ENCODE measurements at places on chromosomes 4 and X. TPM values are rescaled to one million over a fixed set of nuclear protein-coding genes. Genes with fewer than 3 reads are reported as not detected.

DNA sequence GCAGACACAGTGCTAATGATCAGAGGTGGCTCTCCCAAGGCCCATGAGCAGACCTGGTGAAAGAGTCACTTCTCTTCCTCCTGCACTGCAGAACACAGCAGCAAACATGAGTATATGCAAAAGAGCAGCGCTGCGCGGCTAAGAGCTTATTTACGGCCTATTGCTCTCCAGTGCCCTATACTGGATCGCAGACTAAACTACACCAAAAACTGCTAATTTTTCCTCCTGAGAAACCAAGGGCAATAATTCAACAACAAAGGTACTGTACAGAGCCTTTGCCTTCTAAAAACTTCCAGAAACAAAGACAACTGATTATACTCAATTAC lies 702.5 kb downstream of the ARAP2 start:
- no peaks in the 10 kb centered on the region for H3K27me3 ChIP-seq
- H3K36me3 ChIP-seq, result no peaks in the 10 kb centered on the region
- no peak for DNase-seq
- no peak overlapping the region for H3K4me3 ChIP-seq
- H3K27ac ChIP-seq, result no peak overlapping the region

- no peaks in the 10 kb centered on the region for H3K27me3 ChIP-seq
- H3K27ac ChIP-seq, result no peak overlapping the region
- no peak for DNase-seq
- H3K4me1 ChIP-seq, result no peaks in the 10 kb centered on the region
- H3K4me3 ChIP-seq, result no peak overlapping the region
Observed at GRCh38 chrX:132401935-132402334, 86.9 kb downstream of the MBNL3 start.

GRCh38 chr4:7843831-7844593 lies 95.6 kb downstream of the AFAP1 start:
- H3K4me3 ChIP-seq, result no peak overlapping the region
- no peaks in the 10 kb centered on the region for H3K27me3 ChIP-seq
- peaks cover 16% of the 10 kb centered on the region for H3K36me3 ChIP-seq
- peak overlapping the region; percentile 83 for H3K27ac ChIP-seq
- peaks cover 57% of the 10 kb centered on the region for H3K4me1 ChIP-seq

DNA sequence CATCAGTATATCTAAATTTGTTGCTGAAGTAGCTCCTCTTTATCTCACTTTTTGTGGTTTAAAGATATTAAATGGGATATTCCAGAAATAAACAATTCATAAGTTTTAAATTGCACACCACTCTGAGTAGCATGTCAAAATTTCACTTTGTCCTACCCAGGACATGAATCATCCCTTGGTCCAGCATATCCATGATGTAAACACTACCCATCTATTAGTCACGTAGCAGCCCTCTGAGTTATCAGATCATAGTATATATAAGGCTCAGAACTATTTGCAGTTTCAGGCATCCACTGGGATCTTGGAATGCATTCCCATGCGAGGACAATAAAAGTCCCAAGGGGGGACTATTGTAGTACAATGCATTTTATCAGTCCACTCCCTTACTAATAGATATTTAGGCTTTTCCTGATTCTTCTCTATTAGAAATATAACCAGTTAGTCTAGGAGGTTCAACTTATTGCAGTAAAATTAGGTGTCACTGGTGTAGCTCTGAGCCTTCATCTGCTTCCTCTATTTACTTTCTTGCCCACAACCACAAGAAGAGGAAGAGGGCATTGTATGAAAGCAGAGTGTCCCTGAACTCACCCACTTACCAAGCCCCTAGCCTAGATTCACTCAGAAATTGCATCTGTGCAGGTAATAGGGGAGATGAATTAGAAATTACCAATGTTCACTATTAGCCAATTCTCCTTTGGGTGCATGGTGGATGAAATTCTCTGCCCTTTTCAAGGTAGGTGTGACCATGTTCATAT lies 409.8 kb upstream of the GALNT7 start:
- DNase-seq, result peak; percentile 28
- H3K4me1 ChIP-seq, result no peaks in the 10 kb centered on the region
- H3K36me3 ChIP-seq, result no peaks in the 10 kb centered on the region
- H3K27me3 ChIP-seq, result no peaks in the 10 kb centered on the region
- no peak overlapping the region for H3K4me3 ChIP-seq

Gene CNGA1
- 0.23 TPM for total RNA-seq

DNA sequence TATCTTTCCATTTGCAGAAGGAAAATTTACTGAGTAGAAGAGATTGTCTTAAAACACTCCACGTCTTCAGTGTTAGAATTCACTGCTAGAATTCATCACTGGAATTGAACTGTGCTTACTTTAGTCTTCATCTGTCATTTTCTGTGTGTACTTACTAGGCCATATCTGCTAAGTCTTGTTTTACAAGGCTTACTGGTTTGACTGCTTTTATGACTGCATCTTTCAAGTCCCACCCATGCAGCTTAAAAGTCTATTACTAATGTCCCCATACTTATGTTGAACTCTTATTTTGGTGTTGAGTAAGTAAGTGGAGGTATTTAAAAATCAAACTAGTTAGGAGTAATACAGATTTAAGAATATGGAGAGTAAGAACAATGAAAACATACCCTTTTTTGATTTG lies 14.6 kb downstream of the CLCN3 start:
- no peaks in the 10 kb centered on the region for H3K4me1 ChIP-seq
- H3K4me3 ChIP-seq, result no peak overlapping the region
- no peaks in the 10 kb centered on the region for H3K27me3 ChIP-seq
- no peak overlapping the region for H3K27ac ChIP-seq
- DNase-seq, result no peak

DNA sequence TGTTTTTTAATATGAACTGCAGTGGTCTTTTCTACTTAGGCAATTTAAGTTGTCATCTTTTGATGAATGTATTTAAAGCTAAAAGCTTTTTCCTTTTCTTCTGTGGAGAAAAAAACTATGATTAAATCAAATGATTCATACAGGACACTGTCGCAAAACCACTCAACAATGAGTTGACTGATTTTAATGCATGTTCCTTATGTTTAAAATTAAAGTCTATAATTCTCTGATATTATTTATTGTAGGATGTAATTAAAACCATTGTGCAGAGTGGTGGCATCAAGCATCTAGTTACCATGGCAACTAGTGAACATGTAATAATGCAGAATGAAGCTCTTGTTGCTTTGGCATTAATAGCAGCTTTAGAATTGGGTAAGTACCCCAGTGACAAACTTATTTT lies 172.5 kb downstream of the RAP1GDS1 start:
- no peaks in the 10 kb centered on the region for H3K4me1 ChIP-seq
- DNase-seq, result no peak
- H3K36me3 ChIP-seq, result no peaks in the 10 kb centered on the region
- no peak overlapping the region for H3K4me3 ChIP-seq
- no peaks in the 10 kb centered on the region for H3K27me3 ChIP-seq

DNA sequence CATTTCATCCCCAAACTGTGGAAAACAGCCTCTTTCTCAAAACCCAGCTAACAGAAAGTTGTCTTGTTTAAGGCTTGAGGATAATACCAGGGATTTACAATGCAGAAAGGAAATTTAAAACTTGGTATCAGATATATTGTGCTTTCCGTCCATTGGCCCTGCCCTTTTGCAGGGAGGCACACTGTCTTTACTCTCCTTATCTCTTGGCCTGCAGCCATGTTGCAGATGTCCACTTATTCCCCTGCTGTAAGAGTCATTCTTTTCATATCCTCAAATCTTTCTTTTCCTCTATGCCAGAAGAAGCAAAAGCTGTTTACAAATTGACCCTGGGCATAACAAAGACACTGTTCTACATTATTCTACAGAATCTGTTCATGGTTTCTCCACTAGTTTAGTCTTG lies 75.6 kb upstream of the DYNLT3 start:
- no peak overlapping the region for H3K27ac ChIP-seq
- DNase-seq, result no peak
- H3K4me1 ChIP-seq, result no peaks in the 10 kb centered on the region
- H3K36me3 ChIP-seq, result no peaks in the 10 kb centered on the region
- H3K4me3 ChIP-seq, result no peak overlapping the region

GRCh38 chrX:119573840-119574393 lies 446 bp upstream of the UBE2A start:
- peaks cover 6% of the 10 kb centered on the region for H3K36me3 ChIP-seq
- H3K27me3 ChIP-seq, result no peaks in the 10 kb centered on the region
- H3K4me1 ChIP-seq, result peaks cover 13% of the 10 kb centered on the region
- no peak for DNase-seq
- H3K27ac ChIP-seq, result peak overlapping the region; percentile 88

GRCh38 chr4:106019771-106020170 lies 124.5 kb downstream of the NPNT start:
- no peaks in the 10 kb centered on the region for H3K36me3 ChIP-seq
- H3K4me3 ChIP-seq, result no peak overlapping the region
- no peaks in the 10 kb centered on the region for H3K27me3 ChIP-seq

DNA sequence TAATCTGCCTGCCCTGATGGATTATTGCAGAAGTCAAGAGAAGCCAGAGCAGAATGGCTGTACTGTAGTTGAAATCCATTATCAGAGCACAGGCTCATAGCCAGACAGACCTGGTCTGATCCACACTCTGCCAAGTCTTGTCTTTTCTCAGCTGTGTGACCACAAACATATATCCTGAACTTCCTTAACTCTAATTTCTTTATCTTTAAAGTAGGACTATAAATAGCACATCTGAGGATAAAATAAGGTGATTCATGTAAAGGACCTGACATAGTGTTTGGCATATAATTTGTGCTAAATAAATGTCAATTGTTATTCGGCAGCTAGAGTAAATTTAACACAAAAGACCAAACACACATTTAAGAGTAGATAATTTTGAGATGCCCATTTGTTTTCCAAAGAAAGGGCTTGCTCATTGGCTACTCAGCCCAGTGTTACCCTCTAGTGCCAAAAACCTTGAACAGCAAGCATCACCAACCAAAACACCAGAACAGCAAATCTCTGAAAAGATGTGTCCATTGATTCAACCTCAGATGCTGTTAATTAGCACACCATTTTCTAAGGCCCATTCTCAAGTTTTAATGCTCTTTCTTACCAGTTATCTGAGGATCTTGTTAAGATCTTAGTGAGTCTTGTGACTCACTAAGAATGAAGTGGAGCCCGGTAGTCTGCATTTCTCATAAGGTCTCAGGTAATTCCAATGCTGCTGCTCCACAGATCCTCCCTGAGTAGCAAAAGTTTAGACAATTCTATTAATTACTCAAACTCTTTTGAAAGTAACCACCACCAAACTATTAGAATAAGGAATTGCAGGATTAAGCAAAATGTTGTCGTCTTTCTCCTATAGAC lies 108.8 kb downstream of the HHIP start:
- no peaks in the 10 kb centered on the region for H3K36me3 ChIP-seq
- H3K4me3 ChIP-seq, result no peak overlapping the region
- no peak overlapping the region for H3K27ac ChIP-seq

Gene TMEM185A
- total RNA-seq, result 27.3 TPM

Gene VAMP7
- 78.4 TPM for total RNA-seq

- H3K27me3 ChIP-seq, result no peaks in the 10 kb centered on the region
- no peaks in the 10 kb centered on the region for H3K4me1 ChIP-seq
- H3K36me3 ChIP-seq, result no peaks in the 10 kb centered on the region
- H3K27ac ChIP-seq, result no peak overlapping the region
Observed at GRCh38 chr4:154954117-154954516, 173.0 kb downstream of the RBM46 start.

- no peaks in the 10 kb centered on the region for H3K4me1 ChIP-seq
- H3K36me3 ChIP-seq, result no peaks in the 10 kb centered on the region
- no peaks in the 10 kb centered on the region for H3K27me3 ChIP-seq
- no peak overlapping the region for H3K4me3 ChIP-seq
- DNase-seq, result no peak
Observed at GRCh38 chr4:141705747-141706377, 69.5 kb downstream of the IL15 start.

Gene PABPC1L2A
- total RNA-seq, result not detected

DNA sequence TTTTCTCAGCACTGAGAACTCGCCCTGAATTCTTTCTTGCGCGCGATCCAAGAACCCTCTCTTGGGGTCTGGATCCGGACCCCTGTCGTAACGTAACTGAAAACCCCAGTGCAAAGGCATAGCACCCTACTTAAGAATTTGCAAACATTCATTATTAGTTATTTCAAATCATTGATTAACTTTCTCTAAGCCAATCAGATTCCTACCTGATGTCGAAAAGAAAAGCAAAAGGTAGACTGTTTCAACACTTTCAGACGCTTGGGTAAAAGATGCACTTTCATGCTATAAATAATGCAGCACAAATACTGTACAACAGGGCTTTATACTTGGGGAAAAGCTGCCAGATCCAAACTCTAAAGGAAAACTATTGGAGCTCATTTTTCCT lies 817 bp upstream of the WDR19 start:
- no peak for DNase-seq
- H3K4me3 ChIP-seq, result peak overlapping the region; percentile 89
- H3K4me1 ChIP-seq, result peaks cover 5% of the 10 kb centered on the region
- H3K27me3 ChIP-seq, result no peaks in the 10 kb centered on the region
- H3K27ac ChIP-seq, result peak overlapping the region; percentile 83
- no peaks in the 10 kb centered on the region for H3K36me3 ChIP-seq

GRCh38 chr4:3066836-3067400 lies 7.4 kb downstream of the HTT-AS start:
- no peaks in the 10 kb centered on the region for H3K27me3 ChIP-seq
- H3K4me3 ChIP-seq, result no peak overlapping the region
- H3K36me3 ChIP-seq, result no peaks in the 10 kb centered on the region
- no peak for DNase-seq
- H3K27ac ChIP-seq, result no peak overlapping the region

DNA sequence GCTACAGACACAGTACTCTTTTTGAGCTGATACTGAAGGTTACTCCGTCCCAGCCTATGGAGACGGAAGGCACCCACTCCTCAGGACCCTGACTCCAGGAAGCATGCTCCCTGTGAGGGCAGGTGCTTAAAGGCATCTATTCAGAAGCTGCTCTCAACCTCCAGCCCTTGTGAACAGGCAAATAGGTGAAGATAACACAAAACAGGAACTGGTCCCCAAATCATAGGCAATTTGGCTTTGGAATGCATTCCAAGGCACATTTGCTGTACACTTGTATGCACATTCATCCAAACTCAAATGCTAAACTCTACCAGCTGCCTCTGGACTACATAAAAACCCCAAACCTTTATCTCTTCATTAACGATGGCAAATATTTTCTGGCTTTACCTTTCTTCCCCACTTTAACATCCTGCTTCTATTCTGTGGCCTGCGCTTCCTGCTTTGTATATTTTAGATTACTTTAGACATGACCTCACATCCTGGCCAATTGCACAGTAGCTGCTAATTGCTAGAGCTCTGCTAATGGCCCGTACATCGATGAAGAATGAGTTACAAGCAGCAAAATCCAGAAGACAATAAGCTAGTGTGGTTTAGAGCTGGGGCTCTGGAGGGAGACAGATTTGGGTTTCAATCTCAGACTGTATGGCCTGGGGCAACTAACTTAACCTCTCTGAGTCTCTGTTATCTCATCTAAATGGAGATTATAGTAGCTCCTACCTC lies 3.2 kb downstream of the SEL1L3 start:
- H3K36me3 ChIP-seq, result no peaks in the 10 kb centered on the region
- no peaks in the 10 kb centered on the region for H3K27me3 ChIP-seq
- DNase-seq, result no peak

- H3K36me3 ChIP-seq, result no peaks in the 10 kb centered on the region
- no peak for DNase-seq
- no peak overlapping the region for H3K27ac ChIP-seq
- no peak overlapping the region for H3K4me3 ChIP-seq
- no peaks in the 10 kb centered on the region for H3K4me1 ChIP-seq
Observed at GRCh38 chr4:94927696-94928095, 169.9 kb downstream of the BMPR1B start.
